ENCODE measurements at places on chromosomes 7 and 10.
A peak's percentile ranks its signal among the peaks of the same experiment; 100 is the strongest.

- no peak for DNase-seq
These were observed 67.0 kb upstream of the CFAP46 start for GRCh38 chr10:133009218-133009950.

DNA sequence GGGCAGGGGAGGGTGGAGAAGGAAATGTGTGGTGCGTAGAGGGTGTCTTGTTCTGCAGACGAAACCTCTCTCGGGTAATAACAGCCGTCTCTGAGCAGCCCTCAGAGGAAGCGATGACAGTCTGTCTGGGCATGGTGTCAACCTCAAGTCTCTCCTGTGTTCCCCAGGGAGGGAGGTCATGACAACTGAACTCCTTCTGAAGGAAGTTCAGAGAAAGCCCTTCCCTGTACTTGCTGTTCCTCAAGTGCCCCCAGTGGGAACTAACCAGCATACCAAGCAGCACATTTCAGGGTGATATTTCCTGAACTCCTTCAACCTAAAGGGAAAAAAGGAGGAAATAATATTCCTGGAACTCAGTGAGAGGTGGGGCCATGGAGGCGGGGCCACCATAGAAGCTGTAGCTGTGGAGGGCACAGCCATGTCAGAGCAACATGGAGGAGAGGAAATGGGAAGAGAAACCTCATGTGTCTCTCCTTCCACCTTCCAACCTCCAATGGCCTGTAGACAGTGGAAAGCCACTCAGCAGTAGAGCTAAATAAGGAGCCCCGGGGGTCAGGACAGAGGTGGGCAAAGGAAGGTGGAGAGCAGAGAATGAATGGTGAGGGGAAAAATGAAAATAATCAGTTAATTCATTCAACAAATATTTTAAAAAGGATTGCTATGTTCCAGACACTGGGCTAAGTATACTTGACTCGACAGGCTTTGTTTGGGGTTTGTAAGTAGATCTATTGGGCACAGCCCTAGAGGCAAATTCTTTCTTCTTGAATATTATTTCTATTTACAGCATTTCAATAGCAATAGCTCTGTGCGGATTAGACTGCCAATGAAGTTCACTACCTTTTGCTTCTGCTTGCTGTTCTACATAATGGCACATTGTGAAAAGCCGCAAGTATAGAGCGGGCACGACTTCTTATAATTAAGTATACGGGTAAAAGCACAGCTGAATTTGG lies 61.0 kb upstream of the AOAH start:
- DNase-seq = no peak

DNA sequence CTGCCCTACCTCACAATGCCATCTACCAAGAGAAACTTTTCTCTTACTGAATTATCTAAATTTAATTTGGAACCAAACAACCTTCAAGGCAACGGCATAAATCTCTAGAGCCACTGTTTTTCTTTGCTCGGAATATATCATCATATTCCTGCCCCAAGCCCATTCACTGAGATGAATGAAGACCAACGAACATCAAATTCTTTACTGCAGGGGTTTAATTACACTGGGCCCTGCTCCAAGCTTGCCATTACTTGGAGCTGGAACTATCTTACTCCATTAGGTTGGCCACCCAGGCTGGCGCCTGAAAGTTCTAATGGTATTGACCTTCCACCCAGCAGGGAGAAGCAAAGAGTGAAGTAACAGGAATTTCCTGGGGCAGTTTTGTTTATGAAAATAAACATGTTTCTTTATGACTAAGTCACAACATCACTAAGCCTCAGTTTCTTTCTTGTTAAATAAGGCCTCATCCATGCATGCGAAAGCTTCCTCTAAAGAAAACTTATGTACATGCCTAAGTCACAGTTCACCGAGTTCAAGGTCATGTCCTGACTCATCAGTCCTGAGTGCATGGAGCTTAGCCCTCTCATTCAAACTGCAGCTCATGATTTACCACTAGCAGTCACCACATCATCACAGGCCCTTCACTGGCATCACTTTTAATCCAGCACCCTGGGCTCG lies 42.1 kb upstream of the ANAPC16 start:
- no peak for DNase-seq

- no peak for DNase-seq
These were observed 36.9 kb upstream of the GNA12 start for GRCh38 chr7:2880874-2881533.

GRCh38 chr10:36003031-36003600 lies 361.0 kb upstream of the FZD8 start:
- DNase-seq = no peak

- DNase-seq = no peak
These were observed 75.2 kb downstream of the CLEC2L start for GRCh38 chr7:139598642-139599041.

GRCh38 chr10:86169506-86170254 lies 196.9 kb downstream of the GRID1 start:
- no peak for DNase-seq

DNA sequence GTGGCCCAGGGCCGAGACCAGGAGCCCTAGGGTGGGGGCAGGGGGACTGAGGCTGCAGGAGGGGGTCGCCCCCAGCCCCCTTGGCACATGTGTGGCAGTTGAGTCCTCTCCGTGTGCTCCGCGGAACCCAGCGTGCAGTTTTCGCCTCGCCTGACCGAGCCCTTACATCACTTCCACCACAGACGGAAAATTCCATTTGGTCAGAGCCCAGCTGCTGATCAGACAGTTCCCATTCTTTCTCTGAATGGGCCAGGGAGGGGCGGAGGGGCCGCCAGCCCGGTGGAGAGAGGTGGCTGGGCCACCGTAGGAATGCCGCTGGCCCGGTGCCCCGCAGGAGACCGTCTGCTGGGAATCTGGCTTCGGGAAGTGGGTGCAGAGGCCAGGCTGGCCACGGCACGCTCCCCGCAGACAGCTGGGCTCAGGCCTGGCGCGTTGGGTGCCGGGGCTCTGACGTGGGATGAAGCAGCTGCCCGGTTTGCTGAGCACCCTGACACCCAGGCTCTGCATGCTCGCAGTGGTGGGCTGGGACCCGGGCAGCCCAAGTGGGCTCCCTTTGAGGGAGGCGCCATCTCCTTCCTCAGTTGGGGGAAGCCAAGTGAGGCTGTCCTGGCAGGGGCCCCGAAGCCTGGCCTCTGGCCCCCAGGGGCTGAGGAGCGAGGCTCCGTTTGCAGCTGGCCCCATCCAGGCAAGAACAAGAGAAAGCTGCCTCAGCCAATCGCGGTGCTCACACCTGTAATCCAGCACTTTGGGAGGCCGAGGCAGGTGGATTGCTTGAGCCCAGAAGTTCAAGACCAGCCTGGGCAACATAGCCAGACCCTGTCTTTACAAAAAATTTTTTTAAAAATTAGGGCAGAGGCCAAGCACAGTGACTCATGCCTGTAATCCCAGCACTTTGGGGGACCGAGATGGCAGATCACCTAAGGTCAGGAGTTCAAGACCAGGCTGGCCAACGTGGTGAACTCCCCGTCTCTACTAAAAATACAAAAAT lies 9.9 kb downstream of the TTYH3 start:
- DNase-seq = no peak

- no peak for DNase-seq
These were observed 116.9 kb upstream of the PCGF5 start for GRCh38 chr10:91103384-91104192.

- DNase-seq = no peak
These were observed 75.1 kb downstream of the HGF start for GRCh38 chr7:81694711-81695110.

DNA sequence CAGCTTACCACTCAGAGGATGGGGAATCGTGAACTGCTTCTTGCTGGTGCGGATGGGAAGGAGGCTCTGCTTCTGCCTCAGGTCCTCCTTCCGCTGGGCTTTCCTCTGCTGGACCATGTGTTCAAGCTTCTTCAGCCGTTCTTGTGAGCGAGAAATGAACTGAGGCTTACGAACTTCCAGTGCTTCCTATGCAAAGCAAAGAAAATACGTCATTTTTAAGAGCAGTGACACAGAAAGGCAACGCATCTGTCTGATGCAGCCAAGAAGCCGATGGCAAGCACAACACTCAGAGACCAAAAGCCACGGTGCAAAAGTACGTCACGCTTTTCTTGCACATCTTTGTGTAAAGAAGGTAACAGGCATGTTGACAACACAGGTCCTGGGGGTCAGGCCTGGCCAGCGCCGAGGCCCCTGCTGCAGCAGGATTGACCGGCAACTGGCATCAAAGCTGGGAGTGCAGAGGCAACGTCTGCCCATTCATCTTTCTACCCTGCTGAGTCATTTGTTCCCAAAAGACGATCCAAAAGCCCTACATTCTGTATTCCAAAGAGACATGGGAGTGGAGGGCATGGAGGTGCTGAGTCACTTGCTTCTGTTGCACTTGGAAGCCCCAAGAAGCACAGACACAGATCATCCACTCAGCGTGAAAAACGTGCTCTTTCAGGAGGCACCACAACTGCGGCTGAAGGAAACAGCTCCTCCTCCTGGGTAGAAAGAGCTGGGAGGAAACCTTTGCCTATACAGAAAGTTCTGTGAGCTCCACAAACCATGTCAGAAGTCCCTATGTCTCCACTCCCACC lies 71.0 kb upstream of the ADAM12 start:
- DNase-seq = no peak

DNA sequence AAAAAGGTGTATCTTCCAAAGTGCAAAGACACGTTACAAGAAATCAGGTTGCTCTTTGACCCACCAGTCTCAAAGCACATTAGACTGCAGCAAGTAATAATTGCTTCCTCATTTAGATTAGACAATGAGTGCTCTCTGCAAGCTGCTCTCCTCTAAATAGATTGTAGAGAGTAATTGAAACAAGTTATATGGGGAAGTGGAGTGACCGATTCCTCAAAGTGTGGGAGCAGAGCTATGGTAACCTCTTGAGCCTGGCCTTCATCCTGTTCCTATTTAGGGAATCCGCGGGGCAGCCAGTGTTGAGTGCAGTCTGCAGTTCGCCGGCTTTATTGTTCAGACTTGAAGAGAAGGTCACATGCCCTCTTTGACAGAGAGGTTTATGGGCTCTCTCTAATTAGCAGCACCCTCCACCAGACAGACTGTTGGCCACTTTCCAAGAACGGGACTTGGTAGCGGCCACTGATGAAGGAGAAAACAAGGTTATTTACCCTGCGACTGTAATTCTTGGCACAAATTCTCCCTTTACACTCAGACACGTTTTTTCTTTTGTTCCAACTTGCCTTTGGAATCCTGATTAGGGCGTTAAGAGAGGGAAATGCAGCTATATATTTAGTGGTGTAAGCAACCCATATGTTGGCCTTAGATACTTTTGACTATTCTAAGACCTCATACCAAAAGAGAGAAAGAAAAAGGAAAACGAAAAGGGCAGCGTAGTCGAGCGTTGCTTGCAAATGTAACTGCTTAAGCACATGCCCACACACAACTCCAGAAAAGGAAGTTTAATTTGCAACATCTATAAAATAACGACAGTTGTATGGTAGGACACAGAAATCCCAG lies 107.5 kb downstream of the REEP3 start:
- peak; percentile 19 for DNase-seq

DNA sequence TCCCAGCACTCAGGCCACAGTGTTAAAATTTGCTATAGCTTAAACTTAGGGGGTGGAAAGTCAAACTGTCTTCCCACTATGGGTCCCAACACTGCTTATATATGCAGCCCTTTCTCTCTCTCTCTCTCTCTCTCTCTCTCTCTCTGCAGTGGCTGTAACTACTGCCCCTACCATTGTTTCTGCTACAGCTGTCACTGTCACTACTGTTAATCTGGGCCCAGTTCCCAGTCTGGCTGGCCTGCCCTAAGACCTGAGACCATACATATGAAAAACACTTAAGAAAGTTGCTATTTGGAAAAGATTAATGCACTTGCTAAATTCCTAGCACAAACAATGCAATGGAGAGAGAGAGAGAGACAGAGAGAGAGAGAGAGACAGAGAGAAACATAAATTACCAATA lies 78.6 kb downstream of the THSD7A start:
- no peak for DNase-seq

GRCh38 chr10:68560186-68560942 lies at the start of gene TET1:
TET1 (plus strand) TSS chr10:68560337; CDS start chr10:68572339, 12,002 bp downstream.
- DNase-seq = peak; percentile 57

DNA sequence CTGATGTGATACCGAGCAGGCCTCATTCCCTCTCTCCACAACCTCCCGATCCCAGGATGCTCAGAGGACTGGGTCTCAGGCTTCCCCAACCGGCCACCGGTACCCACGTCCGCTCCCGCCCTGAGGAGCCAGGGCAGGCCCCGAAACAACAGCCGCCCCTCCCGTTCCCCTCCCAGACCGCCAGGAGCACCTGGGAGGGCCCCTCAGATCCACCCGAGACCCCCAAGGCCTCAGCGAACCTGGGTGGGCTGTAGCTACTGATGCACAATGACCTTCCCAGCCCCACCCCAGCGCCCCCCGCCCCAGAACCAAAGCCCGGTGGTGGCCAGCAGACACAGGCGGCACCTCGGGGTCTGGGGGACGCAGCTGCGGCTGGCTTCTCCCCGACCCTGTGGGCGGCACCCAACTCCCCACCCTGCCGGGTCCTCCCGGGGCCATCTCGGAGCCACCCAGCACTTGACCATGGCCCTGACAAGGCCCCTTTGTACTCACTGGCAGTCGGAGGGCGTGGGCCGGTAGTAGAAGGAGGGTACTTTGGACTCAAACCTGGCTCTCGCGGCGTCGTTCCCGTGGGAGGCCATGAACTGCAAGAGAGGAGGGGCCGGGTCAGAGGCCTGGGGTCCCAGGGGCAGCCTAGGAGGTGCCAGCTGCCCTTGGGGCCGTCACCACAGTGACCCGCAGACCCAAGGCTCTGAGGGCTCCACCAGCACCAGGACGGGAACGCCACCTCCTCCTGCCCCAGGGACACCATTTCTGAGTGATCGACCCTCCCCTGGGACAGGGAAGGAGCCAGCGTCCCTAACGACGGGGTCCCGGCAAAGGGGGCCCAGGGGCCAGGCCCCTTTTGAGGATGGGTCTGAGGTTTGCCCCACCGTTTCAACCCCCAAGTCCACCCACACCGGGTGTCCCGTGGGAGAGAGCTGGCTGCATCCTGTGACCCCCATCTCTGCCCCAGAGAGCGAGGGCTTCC lies 28.1 kb downstream of the ADAP1 start:
- peak; percentile 86 for DNase-seq

DNA sequence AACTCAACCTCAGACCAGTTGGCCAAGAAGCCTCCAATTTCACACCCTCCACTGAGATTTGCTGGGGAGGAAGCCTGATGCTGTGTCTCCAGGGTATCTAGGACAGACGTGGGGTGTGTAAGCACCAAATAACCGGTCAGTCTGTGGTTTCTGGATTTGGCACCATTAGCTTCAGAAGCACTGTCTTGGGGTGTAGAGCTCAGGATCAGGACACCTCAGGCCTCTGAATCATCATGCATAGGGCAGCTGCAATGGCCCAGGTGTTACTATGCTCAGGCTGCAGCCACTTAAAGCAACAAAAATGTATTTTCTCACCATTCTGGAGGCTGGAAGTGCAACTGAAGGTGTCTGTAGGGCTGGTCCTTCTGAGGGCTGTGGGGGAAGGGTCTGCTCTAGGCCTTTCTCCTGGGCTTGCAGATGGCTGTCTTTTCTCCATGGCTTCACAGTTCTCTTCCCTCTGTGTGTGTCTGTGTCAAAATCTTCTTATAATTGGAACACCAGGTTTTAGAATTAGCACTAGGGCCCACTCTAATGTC lies 73.4 kb upstream of the SEPHS1 start:
- no peak for DNase-seq

- DNase-seq = no peak
These were observed 141.2 kb downstream of the LYZL1 start for GRCh38 chr10:29430101-29430500.

Measured in COLO829 (cell line).